Transverse colon (tissue), 4 donors: ENCODE measurements at places on chromosomes 2 and 18. TPM values are rescaled to one million over a fixed set of nuclear protein-coding genes. Genes with fewer than 3 reads are reported as not detected.

DNA sequence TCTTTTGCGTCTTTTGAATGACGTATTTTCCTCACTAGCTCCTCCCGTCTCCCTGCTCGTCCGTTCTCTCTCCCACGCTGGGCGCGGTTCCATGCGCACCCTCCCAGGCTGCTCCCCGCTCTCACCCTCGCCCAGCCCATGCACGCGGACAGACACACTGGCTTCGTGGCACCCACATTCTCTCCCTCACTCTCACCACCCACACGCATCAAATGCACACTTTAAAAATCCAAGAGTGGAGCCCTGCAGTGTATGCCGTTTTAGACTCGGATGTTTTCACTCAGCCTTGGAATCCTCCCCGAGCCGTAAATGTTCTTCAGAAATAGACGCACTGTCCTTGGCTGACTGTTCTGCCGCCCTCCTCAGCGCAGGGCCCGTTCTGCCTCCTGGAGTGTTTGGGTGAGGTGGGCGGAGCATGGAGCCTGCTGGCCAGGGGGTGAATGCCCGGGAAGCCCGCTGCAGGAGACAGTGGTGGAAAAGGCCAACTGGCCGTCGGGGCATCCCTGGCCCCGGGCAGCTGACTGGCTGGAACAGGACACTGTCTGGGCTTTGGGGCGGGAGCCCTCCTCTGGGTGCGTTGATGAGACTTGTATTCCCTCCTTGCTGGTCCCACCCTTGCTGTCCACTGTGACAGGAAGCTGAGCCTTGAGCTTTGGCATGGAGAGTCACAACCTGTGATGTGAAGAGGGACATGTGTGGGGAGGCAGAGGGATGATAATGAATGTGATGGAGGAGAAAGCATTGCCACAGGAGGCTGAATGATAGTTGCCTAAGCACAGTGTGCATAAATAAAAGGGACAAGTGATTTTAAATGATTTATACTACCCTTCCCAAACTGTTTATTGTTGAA lies 35.4 kb upstream of the LYPD6B start:
- no peak for DNase-seq

DNA sequence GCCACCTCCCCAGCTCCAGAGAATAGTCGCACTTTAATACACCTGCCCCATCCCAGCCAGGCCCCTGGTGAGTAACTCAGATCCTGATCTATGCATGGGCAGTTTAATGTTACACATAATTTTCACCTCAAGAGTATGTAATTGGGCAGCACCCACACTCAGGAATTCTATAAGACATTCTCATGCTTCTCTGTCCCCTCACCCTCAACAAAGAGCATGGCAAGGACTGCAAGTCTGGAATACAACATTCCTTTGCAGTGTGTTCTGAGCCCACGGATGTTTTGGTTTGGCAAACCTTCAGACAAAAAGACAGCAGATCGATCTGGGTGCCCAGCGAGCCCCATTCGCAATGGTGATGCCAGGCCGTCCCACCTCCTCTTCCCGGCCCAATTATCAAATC lies 4.9 kb upstream of the SLC14A1 start:
- DNase-seq = no peak

DNA sequence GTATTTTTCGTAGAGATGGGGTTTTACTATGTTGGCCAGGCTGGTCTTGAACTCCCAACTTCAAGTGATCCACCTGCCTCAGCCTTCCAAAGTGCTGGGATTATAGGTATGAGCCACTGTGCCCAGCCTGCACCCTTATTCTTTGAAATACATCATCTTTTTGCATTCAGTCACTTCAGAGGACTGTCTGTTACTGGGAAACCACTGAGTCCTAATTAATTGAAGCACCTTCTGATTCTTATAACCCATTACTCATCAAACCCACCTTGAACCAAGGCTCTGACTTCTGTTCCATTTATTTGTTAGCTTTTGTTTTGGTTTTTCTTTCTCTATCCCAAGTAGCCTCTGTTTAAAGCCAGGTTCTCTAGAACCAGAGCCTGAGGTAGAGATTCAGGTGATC lies 49.6 kb downstream of the CPO start:
- DNase-seq = no peak

GRCh38 chr18:59219672-59220163 lies at the start of gene GRP:
TSS of gene GRP (plus strand) at chr18:59220158. CDS start at chr18:59220266, 108 bp downstream.
- DNase-seq = no peak

GRCh38 chr2:218659988-218660358 lies 490 bp downstream of the BCS1L start:
- DNase-seq = no peak

DNA sequence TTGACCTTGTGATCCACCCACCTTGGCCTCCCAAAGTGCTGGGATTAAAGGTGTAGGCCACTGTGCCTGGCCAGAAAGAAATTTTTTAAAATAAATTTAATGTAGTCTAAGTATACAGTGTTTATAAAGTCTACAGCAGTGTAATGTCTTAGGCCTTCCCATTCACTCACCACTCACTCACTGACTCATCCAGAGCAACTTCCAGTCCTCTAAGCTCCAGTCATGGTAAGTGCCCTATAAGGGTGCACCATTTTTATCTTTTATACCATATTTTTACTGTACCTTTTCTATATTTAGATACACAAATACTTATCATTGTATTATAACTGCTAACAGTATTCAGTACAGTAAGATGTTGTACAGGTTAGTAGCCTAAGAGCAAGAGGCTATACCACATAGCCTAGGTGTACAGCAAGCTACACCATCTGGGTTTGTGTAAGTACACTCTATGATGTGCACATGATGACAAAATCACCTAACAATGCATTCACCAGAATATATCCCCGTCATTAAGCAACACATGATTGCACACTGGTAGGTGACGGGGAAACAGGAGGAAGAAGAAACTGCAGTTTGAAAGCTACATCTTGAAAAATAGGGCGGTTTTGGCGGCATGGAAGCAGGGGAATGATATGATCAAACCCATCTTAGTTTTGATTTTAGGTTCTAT lies 105.1 kb upstream of the ITGB6 start:
- no peak for DNase-seq

DNA sequence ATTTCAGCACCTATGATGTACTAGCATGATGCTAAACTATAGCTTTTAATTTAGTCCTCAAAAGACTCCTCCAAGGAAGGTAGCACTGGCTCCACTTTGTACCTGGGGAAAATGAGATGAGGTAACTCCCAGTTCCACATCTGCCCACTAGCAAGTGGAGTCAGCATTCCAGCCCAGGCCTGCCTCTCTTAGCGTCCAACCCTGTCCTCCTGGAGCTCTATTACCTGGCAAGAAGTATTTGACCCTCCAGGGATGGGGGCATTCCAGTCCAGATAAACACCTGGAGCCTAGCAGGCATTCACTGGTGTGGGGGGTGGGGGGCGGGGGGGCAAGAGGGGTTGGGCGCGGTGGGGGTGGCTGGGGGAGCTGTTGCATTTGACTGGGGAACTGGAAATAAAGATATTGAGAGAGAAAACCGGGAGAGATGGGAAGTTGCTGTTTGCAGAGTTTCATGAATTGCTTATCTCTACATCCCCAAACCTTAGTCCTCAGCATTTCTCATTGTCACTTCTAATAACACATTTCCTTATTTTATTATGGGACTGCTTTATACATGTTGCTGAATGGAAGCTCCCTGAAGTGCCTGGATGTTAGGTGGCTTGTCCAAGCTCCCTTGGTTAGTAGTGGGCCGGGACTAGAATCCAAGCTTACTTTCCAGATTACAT lies 22.0 kb upstream of the FZD5 start:
- no peak for DNase-seq

DNA sequence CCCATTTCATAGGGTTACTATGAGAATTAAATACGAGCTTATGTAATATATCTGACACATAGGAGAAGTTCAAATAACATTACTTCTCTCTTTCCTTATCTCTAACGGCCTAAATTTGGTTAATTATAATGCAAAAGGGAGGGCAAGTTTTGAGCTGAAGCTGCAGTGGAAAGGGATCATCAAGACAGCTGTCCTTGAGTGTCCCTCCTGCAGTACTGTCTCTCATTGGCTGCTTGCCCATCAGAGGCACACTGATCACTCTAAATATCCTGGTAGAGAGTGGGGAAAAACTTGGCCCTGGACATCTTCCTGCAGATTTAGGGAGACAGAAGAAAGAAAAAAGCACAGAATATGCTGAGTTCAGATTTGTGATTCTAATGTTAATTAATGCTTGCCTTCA lies 186.0 kb downstream of the CAMKMT start:
- DNase-seq = no peak

KCNG3 gene
- total RNA-seq = 22.9 TPM

GRCh38 chr2:193885419-193885818 lies 1690.7 kb upstream of the TMEFF2 start:
- DNase-seq = no peak

GRCh38 chr2:196413821-196414274 lies 225.7 kb upstream of the CCDC150 start:
- DNase-seq = no peak

DNA sequence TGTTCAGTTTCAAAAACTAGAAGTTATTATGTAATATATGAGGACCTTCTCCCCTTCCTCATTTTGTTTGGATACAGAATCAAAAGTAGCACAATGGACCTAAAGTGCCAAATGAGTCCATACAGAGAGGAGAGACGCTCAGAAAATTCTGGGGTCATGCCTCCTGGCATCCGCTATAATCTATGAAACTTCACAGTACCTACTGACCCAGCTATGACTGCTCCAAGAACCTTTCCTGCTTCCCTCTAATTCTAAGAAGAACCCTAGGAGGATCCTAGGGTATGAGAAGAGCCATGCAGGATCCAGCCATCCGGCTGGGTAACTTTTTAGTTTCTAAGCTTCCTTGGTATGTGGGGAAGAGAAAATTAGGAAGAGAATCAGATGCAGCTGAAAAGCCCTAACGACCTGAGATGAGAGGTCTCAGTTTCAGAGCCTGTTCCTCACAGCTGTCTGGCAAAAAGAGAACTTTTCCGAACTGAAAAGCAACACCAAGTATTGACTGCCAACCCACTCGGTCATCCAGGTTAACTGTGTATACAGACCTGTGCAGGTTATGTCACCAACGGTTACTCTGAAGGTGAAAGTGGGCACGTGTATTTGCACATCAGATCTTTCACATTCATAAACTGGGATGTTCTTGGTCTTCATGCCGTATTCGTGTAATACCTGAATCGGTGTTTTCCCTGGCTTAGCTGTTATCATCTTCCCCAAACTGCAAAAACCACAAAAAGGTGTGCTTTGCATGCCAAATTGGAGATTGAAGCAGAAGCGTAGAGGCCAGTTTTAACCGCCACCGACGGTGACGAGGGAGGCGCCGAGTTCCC lies 1.1 kb downstream of the PRKRA start:
- peak; percentile 20 for DNase-seq

ORMDL1 gene
- total RNA-seq = 77.3 TPM

DNA sequence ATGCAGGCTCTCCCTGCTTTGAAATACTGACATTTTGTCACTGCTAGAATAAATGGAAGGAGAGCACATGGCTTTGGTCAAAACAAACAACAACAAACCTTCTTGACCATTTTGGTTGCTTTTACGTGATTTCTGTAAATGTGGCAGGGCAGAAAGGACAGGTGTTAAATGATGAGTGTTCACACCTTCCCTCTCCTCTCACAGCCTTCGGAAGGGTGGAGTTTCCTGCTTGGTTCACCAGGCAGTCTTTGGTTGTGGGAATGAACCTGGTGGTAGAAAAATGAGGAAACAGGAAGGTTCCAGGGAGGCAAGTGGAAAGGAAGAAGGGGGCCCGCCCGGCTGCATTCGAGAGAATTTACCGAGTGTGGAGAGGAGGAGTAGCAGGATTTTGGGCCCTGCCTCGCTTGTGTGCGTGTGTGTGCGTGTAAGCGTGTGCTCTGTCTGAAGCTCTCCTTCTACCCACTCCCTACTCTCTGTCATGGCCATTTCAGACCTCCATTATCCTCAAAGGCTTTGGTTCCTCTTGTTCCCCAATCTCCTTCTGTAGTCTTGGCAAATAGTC lies 23.7 kb upstream of the SPP2 start:
- DNase-seq = no peak

EVX2 gene
- total RNA-seq = not detected
